Kidney capillary endothelial cell (primary cell): ENCODE measurements at places on chromosomes 7 and 10.

- no peak for DNase-seq
These were observed 96.7 kb downstream of the ANLN start for GRCh38 chr7:36486336-36486735.

DNA sequence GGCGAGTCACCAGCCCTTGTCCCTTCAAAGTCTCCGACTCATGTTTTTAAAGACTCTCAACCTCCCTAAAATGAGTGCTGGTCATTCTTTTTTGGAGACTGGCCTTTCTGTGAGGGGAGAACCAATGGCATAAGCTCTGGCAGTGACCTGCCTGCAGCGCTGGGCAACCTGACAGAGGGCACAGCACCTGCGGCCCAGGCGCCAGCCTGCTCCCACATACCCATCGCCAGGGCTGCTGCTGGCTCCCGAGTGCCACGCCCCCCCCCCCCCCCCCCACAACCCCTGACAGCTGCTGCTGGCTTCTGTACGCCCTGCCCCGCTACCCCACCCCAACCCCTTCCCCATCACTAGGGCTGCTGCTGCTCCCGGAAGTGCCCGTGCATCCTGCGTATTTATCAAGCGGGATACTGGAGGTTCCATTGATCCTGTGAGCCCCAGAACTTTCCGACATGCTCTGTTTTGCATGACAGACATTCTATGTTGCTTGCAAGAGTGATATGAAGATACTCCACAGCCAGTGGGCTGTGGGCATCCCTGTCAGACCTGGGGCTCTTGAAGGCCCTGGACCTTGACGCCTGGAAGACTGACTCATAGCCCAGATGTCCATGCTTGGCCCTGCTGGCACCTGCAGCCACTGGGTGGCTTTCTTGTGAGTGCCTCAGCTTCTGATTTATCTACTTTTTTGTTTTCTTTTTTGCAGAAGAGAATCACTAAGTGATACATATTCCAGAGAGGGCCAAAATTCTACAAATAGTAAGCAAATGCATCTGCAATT lies 243.9 kb downstream of the ZMYND11 start:
- DNase-seq, result no peak

- DNase-seq, result peak; percentile 12
These were observed 75.8 kb downstream of the ZRANB1 start for GRCh38 chr10:125017547-125018298.

DNA sequence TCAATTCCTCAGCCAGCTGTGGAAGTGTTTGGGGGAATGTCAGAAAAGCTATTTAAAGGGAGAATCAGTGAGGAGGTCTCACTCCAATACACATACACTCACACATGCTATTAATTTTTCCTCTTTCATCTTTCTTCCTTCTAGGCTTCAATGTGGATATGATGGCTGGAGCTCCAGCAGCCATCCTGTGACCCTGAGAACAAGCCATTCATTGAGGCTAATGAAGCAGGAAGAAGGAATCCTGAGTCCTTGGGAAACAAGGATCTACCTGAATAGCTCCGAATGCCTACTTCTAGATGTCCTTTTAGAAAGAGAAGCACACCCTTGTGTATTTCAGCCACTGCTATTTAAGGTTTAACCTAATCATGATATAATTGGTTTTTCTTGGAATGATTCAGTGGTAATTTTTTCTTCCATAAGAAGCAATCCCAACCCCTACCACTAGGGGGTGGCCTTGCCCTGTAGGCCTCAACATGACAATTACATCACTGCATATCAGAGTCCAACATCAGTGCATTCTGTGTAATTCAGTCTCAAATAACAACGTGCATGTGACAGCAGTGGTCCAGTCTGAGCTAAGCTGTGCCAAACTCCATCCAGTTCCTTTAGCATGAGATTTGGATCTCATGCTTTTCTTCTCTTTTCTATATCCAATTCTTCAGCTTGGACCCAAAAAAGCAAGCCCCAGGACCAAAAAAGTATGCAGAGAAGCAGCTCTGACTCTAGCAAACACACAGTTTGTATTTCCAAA lies 85.3 kb upstream of the ANKRD1 start:
- DNase-seq, result peak; percentile 59

- DNase-seq, result no peak
These were observed 297.9 kb upstream of the HGF start for GRCh38 chr7:82067628-82068264.

GRCh38 chr10:89921403-89921802 lies 220.0 kb downstream of the KIF20B start:
- DNase-seq, result no peak

- DNase-seq, result peak; percentile 18
These were observed 9.1 kb downstream of the KLF6 start for GRCh38 chr10:3775696-3776551.

DNA sequence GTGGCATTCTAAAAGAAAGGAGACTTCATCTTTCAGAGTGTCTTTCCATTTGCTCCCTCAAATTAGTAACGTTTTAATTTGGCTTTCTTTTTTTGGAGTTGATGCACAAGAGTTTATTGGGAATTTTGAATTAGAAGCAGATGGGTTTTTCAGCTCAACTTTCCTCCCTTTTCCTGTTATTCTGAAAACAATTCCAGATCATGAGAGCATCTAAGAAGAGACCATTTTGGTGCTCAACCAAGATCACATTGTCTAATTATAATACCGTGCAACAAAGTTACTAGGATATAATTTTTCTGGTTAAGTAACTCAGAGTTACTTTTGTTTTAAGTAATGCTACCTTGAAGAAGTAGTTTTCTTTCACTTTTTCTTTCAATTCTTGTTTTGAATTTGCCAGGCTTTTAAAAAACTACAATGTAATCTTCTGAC lies 396.6 kb upstream of the KLF6 start:
- no peak for DNase-seq

DNA sequence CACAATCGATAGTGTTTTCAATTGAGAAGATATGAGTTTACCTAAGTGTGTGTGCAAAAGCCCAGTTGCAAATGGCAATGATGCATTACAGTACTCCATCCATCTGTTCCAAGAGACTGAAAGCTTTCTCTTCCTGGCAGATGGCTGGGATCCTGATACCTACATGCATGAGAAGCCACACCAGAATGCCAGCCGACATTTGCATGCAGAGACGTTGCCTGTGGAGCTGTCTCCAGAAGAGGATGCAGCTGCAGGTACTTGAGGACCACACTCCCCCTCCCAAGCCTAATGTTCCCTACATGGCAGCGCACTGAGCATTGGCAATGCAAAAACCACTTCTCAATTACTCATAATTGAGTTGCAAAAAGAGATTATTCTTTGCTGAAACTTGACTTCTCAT lies 332.1 kb downstream of the WDR11 start:
- no peak for DNase-seq

DNA sequence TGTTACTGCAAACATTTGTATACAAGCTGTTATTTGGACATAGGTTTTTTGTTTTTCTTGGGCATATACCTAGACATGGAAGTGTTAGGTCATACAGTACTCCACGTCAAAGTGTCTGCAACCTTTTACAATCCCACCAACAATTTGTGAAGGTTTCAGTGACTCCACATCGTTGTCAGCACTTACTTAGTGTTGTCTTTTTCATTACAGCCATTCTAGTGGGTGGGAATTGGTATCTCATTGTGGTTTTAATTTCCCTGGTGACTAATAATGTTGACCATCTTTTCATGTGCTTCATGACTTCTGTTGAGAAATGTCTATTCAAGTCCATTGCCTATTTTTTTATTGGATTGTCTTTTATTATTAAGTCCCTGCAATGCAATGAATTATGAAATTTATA lies 95.0 kb downstream of the UBE3C start:
- no peak for DNase-seq

- DNase-seq, result no peak
These were observed 10.5 kb upstream of the UNC5B start for GRCh38 chr10:71201849-71202248.

DNA sequence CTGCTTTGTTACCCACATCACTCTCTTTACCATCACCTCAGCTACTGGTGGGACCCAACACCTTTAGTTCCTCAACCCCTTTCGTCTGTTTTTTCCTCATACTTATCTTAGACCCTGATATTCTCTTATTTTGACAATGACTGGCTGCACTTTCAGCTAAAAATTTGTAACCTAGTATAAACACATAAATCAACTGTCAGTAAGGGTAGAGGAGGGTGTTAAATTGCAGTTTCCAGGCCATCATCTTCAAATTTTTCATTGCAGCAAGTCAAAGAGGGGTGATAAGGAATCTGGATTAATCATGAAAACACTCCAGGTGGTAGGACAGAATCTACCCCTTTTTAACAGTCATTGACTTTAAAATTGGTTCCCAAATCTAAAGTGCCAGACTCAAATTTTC lies 27.9 kb downstream of the SEMA3D start:
- no peak for DNase-seq

- DNase-seq, result no peak
These were observed 378.5 kb downstream of the CCSER2 start for GRCh38 chr10:84706875-84707274.

DNA sequence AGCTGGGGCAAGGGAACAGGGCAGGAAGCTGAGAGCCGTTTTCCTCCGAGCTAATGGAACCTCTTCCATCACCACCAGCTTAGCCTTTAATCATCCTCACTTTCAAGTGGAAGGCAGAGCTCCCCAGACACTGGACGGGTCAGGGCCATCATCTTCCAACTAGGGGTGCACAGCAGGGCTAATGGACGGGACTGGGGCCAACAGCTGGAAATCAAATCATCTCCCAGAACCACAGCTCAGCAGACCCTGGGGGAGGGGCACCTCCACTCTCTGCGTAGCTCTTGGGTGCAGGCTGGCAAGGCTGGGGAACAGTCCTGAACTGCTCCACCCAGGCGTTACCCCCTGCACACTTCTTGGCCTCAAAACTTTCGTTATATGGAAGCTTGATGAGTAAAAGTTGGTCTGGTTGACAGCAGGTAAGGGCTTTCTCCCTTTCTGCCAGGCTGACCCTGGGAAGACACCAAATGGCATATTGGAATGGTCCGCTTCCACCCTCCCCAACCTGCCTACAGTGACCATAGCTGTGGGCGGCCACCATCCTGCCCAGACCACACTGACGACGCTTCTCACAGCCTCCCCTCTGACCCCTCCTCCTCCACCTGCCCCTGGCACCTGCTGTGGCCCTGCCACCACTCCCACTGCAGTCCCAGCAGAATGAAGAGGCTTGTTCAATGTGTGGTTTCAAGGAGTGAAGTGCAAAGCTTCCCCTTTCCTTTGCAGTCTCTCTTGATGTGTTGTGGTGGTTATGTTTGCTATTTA lies 51.7 kb upstream of the RET start:
- DNase-seq, result no peak
